ENCODE measurements at places on chromosomes 1 and 21.

DNA sequence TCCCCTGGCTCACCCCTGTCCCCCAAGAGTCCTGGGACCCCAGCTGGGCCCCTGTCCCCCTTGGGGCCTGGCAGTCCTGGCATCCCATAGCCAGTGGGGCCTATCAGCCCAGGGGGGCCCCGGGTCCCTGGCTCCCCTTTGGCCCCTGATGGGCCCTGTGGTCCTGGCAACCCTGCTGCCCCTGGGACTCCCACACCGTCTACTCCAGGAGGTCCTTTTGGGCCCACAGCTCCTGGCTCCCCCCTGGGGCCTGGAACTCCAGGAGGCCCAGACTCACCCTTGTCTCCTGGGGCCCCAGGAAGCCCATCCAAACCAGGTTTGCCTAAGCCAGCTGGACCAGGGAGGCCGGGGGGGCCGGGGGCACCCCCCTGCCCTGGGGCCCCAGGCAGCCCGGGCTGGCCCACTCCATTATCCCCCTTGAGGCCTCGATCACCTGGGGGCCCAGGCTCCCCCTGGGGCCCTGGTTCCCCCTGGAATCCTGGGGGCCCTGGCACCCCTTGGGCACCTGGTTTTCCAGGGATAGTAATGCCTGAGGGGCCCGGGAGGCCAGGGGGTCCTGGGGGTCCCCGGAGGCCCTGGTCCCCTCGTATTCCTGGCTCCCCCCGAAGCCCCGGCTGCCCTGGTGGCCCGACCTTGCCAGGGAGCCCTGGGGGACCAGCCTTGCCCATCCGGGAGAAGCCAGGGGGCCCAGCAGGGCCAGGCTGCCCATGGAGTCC, 10.1 kb downstream of the ADPRS start:
- DNase-seq = no peak

GRCh38 chr1:37498872-37499617, 15.5 kb downstream of the MEAF6 start:
- no peak for DNase-seq

DNA sequence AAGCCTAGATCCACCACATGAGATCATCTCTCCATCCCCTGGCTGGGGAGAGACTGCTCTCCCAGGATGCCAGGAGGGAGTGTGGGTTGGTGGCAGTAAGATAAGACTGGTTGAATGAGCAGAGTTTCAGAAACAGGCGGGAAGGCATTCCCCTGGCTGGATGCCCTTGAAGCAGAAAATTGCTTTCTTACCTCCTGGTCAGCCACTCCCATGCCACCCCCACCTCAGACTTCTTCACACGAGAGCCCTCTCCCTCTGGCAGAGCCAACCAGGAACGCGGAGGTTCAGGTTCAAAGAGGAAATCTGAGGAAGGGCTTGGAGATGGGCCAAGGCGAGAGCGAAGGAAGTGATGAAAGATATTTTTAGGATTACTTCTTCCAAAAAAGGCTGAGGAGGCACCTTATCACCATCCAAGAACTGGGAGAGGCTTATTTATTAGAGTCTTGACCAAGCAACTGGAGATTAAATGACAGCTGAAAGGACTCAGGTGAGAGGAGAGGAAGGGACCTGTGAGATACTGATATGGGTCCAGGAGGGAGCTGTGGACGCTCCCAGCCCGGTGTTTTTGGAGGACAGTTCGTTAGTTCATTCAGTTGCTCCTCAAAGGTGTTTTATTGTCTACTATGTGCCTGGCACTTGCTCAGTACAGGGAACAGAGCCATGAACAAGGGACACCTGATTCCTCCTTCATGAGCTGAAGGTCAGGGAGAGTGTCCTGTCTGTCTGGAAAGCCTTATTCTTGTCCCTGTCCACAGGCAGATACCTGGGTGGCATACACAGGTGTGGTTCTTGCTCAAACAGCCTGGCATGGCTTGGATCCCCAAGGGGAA, 18.9 kb upstream of the SLC26A9 start:
- peak; percentile 31 for DNase-seq

DNA sequence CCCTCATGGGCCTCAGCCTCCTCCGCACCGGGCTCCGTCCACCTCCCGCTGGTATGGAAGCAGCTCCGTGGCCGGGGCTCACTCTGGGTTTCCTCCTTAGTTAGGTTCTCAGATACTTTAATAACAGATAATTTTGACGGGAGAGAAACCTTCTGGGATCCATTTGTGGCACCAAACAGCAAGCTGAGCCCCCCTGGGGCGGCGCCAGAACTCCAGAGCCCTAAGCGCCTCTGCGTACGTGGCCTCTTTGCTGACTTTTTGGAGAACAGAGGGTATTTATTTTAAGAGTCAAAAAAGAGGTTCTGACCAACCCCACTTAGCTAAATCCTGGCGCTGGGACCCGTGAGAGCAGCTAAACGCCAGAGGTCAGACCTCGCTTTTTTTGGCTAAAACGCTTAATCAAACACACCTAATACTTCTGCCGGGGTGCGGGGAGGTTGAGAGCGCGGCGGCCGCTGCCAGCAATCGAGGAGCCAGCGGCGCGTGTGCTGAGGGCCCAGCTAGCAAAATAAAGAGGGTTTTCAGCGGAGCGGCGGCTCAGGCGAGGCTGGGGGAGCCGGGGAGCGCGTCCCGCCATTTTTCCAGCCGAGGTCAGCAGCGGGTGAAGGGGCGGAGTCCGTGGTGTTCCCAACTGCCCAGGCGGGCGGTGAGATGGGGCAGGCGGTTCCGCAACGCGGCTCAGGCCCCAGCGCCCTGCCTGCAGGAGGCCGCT, 171.7 kb downstream of the PRDM16 start:
- no peak for DNase-seq

DNA sequence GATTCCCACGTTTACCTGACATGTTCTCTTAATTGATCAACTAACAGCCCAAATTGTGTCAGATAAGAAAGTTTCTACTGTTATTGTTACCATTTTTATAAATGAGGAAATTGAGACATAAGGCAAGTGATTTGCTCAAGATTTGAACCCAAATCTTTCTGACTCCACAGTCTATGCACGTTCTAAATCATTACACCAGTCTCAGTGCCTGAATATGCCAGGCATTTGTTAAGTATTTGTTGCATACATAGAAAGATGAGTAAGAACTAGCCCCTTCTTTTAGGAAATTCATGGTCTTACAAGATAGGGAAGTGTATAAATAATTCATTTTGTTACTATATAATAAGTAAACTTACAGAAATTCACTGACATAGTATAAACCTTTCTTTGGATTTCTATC, 7.1 kb upstream of the CD101 start:
- DNase-seq = peak; percentile 37
